CD4-positive, alpha-beta T cell treated with Interleukin-15 for 1 hour (primary cell): ENCODE measurements at places on chromosomes 4 and X.

DNA sequence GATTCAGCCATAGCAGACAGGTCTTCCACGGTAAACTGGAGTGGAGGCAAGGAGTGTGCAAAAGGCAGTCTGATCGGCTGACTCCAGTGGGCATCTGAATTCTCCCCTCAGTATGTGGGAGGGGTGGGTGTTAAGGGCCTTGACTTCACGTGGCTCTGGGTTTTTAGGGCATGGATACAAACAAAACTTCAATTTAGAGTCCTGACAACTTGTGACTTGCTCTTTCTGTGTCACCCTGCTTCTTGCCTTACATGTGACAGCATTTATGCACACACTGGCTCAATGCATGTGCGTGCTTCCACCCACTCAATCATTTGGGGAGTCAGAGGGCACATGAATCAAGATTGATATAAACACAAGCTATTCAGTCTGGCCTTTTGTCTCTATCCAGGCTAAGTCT lies 17.5 kb downstream of the PLP1 start:
- no peak for DNase-seq

DNA sequence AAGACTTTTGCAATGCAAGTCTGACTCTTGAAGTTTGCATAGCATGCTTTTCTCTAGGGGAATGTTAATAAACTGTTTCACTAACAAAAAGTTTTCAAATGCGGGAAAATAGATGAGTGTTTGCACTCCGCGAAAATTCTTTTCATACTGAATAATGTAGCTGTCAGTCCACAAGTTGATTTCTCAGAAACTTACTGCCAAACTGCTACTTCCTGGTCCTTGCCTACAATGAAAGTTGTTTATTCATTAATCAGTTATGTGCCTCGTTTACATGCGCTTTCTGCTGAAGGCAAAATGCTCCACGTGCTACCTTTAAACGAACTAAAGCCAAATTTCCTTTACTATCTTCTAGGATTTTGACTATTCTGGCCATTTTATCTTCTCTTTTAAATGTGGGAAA lies 166.2 kb downstream of the MAGEB17 start:
- no peak for DNase-seq

GRCh38 chr4:112536123-112536522 lies 20.1 kb upstream of the NEUROG2 start:
- DNase-seq, result no peak

- no peak for DNase-seq
Observed at GRCh38 chr4:27357283-27357682, 496.6 kb downstream of the STIM2 start.

DNA sequence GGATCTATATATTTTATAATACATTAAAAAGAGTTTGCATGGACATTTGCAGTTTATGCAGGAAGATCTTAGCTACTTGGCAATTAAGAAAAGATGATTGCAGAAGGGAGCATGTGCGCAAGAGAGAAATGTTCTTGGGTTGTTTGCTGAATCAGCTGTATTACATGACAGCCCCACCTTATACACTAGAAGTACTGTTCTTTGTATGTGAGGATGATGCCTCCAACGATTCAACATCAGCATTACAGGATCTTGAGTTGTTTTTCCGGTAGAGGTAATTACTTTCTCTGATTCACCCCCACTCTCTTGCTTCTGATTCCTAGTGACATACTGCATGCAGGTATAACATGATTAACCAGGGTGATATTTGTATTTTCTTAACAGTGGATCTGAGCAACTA lies 140.8 kb downstream of the PCDH7 start:
- DNase-seq, result no peak

GRCh38 chr4:185265942-185266341 lies 56.5 kb downstream of the SNX25 start:
- DNase-seq, result no peak

DNA sequence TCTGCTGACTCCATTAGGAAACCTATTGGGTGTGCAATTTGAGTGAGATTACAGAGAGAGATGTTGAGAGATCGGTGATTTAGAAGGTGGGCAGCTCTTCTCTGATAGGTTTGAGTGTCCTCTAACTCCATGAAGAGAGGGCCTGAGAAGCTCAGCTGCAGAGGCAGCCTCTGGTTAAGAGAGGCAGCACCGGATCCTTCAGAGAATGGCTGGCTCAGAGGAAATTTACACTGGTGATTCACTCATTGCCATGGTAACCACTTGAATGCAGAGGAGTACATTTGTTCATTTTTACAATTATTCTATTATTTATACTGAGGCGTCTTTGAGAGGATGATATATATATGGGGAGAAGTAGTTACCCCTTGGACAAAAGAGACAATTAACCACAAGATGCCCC lies 171.7 kb downstream of the PDGFRA start:
- DNase-seq, result no peak

DNA sequence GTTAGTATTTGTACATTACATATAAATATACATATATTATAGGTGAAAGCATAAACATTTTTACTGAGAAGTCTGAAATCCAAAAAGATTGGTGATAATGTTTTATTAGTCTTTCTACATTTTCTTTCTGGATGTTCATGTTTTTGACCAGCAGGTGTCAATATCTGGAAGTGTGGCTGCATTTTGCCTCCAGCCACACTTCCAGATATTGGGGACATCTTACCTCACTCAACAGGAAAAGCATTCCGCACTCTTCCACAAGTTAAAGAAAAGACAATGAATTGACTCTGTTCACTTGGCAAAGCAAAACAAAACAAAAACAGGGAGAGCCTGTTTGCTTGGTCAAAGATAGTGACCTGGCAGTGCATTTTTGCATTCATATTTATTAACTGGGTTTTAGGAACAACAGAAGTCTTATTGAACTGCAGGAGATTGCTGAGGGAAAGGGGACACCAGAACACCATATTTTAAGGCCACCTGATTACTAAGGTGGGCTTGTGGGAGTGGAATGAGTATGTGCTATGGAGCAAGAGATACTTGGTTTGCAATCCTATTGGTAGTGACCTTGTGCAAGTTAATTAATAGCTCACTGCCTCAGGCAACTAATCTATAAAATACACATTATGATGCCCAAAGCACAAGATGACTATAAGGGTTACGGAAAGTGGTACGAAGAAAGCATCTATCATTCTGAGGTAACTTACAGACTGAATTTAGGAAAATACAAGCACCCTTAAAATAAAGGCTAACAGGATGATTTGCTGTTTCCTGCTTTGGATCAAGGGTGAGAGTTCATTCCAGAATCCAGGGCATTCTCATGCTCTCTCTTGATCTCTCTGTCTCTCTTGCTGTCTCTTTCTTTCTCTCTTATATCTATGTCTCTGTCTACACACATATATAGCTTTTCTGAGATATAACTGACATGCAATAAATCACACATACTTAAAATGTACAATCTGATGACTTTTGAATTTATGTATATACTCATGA lies 389.9 kb upstream of the EMCN start:
- DNase-seq, result no peak
